ENCODE measurements at places on chromosomes 6 and 20.

- no peak for DNase-seq
Measured at GRCh38 chr20:41234546-41234945, 83.0 kb downstream of the ZHX3 start.

DNA sequence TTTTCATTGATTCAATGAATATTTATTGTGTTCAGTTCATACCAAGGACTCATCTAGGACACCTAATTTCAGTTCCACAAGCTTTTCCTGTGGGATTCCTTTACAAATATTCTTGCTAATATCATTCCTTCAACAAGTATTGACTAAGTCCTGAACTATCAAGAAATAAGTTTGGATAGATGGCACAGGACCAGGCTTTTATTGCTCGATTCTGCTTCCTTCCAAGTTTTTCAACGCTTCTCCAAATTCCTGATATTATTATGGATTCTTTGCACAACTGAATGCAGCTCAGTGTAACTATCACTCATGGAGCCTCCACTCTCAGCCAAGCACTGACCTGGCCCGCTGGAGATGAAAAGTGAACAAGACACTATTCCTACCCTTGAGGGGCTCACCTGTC is 32.7 kb upstream of the COL21A1 start:
- DNase-seq: no peak

- DNase-seq: no peak
Measured at GRCh38 chr6:68677058-68677457, 42.0 kb downstream of the ADGRB3 start.

GRCh38 chr20:56924292-56925081 is 295.4 kb downstream of the TFAP2C start:
- DNase-seq: no peak

- no peak for DNase-seq
Measured at GRCh38 chr6:155066361-155066760, 71.2 kb downstream of the TIAM2 start.

DNA sequence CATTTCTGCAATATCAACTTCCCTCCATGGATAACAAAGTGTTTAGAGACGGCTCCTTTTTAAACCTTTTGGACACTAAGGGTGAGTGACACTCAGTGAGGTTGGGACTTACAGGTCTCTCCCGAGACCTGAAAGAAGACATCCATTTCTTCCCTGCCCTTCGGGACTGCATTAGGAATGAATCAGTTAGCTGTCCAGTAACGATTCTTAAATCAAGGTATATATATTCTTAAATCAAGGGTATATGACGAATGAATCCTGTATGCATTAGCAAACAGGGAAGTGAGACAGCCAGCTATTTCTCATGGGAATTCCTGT is 52.9 kb downstream of the EDN1 start:
- no peak for DNase-seq

DNA sequence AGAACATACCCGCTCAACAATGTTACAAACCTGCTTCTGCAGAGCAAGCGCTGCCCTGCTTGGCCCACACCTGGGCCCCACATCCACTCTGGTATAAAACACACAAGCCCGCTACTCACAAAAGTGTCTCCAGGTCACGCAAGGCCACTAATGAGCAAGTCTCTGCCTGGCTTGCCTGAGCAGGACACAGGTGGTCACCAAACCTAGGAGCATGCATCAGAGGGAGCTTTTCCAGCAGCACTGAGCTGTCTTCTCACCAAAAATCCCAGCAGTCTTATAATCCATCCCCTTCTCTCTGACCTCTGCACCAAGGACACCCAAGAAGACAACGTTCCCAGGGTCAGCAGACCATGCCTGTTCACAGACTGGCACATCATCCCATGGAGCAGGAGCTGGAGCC is 100.8 kb downstream of the DLL1 start:
- DNase-seq: no peak

GRCh38 chr6:150755042-150755441 is 110.5 kb upstream of the MTHFD1L start:
- DNase-seq: no peak

DNA sequence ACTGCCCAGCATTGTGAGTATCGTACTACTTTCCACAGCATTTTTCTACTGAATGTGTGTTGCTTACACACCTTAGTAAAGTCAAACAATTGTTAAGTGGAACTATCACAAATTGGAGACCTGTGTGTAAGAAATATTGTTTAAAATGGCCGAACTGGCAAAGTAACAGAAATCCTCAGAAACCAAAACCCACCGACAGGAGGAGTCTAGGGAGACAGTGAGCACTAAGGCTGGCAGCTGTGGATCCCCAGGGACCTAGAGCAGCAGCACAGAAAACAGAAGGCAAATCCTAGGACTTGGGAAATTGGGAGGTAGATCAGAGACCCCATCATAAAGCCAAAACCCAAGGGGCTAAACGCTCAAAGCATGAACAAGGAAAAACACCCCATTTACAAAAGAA is 69.9 kb downstream of the SESN1 start:
- no peak for DNase-seq

DNA sequence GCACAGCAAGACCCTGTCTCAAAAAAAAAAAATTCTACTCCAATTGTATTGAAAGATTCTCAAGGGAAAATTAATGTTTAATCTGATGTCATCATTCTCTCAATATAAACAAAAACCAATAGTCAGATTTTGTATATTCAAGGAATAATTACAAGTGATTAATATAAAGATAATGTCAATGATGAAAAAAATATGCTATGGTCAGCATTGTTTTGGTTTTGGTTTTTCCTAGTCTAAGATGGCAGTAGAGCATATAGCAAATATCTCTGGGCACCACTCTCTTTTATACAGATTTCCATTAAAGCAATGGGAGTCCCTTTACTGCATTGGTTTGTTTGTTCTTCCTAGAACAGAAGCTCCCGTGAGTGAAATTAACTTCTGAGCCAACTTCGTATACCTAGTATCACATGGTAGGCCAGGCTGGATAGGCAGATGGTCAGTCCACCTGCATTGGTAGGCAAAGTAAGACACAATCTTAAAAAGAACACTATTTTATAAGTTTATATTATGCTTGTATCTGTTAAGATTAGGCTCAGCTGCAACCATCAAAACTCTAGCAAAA is 523.8 kb upstream of the JARID2 start:
- DNase-seq: no peak

DNA sequence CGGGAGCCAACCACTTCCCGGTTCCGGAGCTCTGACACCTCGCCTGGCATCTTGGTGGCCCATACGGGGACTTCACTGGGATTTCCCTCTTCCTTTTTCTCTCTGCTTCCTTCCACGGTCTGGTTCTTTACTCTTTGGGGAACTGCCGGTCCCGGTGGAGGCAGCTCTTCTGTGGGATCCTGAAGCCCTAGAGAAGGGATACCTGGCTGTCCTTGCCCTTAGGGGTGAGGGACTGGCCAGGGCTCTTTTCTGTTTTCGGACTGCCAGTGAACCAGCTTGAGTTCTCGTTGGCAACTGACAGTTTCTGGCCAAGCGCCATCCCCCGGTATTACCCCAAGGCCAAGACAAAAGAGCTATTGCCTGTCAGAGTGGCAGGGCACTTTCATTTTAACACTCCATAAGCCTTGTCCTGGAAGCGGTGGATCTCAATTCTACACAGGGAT is 880 bp upstream of the CPXM1 start:
- no peak for DNase-seq

DNA sequence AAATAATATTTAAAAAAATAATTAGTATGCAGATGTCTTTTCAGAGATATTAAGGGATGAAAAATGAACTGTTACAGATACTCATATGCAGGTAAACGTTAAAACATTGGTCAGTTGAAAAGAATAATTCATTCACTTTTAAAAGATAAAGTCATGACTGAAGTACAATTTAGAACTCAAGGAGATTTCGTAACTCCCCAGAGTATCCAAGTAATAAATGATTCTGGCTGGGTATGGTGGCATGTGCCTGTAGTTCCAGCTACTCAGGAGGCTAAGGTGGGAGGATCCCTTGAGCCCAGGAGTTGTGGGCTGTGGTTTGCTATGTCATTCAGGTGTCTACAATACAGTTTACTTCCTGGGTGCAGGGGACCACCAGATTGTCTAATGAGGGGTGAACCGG is 122.3 kb upstream of the TMEM181 start:
- no peak for DNase-seq

GRCh38 chr6:32082935-32083334 is 26.2 kb downstream of the TNXB start:
- no peak for DNase-seq

DNA sequence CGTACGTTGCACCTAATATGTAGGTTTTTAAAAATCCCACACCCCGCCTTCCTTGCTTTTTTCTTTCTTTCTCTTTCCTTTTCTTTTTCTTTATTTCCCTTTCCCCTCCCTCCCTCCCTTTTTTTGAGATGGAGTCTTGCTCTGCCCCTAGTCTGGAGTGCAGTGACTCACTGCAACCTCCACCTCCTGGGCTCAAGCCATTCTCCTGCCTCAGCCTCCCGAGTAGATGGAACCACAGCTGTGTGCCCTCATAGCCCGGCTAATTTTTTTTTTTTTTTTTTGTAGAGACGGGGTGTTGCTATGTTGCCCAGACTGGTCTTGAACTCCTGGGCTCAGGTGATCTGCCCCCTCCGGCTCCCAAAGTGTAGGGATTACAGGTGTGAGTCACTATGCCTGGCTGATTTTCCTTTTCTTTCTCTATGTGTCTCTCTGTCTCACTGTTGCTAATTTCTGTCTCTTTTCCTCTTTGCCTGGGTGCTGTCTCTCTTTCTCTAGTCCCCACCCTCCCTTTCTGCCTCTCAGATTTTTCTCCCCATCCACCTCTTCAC is 61.2 kb downstream of the SRC start:
- no peak for DNase-seq

DNA sequence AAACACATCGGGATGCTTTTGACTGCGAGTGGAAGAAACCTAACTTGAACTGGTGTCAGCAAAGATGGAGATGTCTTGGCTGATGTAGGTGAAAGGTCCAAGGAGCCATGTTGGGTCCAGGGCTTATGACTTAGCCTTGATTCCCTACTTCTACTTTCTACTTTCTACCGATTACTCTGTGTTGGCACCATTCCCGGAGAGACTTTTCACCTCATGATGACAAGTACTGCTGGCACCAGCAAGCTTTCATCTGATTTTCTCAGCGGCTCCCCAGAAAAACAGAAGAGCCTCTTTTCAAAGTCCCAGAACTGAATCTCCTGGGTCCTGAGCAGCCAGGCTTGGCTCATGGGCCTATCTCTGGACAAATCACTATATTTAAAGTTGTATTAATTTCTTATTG is 4.9 kb upstream of the EDN3 start:
- no peak for DNase-seq

GRCh38 chr20:31901615-31902014 is 31.2 kb downstream of the TTLL9 start:
- no peak for DNase-seq

- DNase-seq: no peak
Measured at GRCh38 chr6:158219228-158219627, 51.1 kb downstream of the GTF2H5 start.

DNA sequence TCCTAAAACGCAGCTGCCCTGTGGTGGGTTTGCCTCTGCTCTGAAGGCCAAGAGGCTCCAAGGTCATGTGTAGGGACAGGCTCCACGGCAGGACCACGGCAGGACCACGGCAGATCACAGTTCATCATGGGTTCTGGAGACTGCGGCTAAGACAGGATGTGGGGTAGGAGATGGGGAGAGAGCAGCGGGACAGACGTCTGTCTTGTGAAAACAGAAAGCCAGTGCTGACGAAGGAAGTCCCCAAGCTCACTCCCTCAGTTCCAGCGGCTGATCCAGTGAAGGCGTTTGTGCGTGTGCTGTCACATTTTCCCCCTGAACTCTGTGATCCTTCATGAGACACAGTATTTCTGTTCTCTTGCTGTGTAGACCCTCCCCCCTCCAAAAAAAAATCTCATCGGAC is 67.9 kb upstream of the PTGIS start:
- DNase-seq: no peak

DNA sequence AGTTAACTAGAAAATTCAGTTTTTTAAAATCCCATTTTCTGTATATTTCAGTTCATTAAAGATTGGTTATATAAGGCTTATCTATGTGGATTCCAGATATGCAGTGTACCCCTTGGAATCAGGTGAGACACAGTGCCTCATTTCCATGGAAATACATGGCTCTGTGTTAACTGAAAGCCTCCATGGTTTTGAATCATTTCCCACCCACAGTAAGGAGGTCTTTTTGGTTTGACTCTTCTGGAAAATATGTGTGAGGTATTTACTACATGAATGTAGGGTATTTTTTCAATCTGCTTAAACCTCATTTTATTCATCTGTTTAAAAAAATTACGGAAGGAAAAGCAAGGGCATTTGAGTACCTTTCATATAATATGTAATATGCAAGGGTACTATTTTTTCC is 25.5 kb downstream of the RNF144B start:
- no peak for DNase-seq

DNA sequence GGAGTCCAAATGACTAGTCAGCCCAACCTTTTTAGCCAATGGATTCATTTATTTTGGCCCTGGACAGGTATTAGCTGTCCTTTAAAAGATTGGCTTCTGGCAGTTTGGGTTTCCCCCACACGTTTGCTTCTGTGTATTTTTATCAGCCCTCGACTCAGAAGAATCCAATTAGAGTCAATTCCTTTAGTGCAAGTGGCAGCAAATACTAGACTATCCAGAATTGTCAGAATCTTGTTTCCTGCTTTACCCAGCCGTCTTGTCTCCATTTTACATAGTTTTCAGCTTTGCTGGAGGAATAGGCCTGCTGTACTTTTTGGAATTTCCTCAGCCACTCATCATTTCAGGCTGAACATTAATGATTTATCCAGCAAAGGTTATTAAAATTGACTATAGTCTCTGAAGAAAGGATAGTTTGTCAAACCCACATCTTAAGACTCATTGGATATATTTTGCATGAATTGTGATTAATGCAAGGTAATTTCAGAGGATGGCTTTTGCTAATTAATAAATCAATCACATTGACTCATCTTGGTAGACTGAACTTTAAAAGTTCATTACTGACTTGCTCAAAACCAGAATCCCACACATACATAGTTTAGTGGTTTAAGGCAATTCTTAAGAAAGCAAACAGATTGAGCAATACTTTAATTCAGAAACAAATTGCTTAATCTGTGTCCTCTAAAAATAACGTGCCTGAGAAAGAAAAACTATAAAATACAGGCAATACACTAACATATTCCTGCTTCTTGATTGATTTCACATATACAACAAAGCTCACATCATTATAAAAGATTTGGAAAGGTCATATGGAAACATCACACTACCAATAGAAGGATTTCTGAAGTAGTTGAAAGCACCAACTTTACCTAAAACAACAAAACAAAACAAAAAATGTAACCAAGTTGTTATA is 62.9 kb upstream of the ZNF217 start:
- DNase-seq: no peak

- no peak for DNase-seq
Measured at GRCh38 chr6:43810965-43811732, 41.1 kb downstream of the VEGFA start.

GRCh38 chr20:62060631-62061541 is 4.8 kb downstream of the TAF4 start:
- no peak for DNase-seq

DNA sequence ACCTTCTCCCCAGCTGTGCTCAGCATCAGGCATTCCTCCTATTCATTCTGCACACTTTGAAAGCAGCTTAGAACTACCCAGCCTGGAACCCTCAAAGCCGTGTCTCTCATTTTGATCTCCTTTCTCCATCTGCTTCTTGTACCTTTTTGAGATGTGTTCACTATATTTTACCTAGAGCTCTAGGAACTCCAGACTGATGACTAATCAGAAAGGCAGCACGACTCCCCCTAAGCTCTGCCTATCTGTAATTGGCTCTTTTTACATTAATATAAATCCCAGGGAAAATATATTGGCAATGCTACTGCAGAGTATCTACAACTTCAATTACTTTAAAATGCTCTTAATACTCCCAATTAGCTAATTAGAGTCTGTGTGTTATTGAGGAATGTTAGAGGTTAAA is 671.5 kb downstream of the CBLN4 start:
- no peak for DNase-seq

Data from NCI-H2081 treated with DMSO at 0.1 percent for 48 hours (cell line).